ENCODE measurements at places on chromosomes 1 and 21. TPM values are rescaled to one million over a fixed set of nuclear protein-coding genes. Genes with fewer than 3 reads are reported as not detected.

The SMAP2 gene
- 145 TPM for total RNA-seq

The PADI1 gene
- total RNA-seq, result not detected

The KIF2C gene
- 107 TPM for total RNA-seq

The SPRR2F gene
- not detected for total RNA-seq

Measured in activated CD8-positive, alpha-beta memory T cell treated with anti-CD3 and anti-CD28 coated beads, Interleukin-2, amount 10 ng/mL, durations not matched to agents 7 days and 5 days (primary cell).